ENCODE measurements at places on chromosomes 7 and 10. TPM values are rescaled to one million over a fixed set of nuclear protein-coding genes. Genes with fewer than 3 reads are reported as not detected.

CPXM2 gene
- 0.05 TPM for total RNA-seq

CACUL1 gene
- 13.5 TPM for total RNA-seq

ENKUR gene
- 0.14 TPM for total RNA-seq

WIPF3 gene
- 0.14 TPM for total RNA-seq

OR9A2 gene
- total RNA-seq, result not detected

ITIH5 gene
- 1.3 TPM for total RNA-seq

GRCh38 chr10:28595613-28596012 is 62.7 kb downstream of the WAC start:
- H3K27ac ChIP-seq, result no peak overlapping the region
- H3K4me3 ChIP-seq, result no peak overlapping the region
- DNase-seq, result no peak
- H3K4me1 ChIP-seq, result no peaks in the 10 kb centered on the region
- H3K36me3 ChIP-seq, result peaks cover 31% of the 10 kb centered on the region
- H3K27me3 ChIP-seq, result no peaks in the 10 kb centered on the region

DNA sequence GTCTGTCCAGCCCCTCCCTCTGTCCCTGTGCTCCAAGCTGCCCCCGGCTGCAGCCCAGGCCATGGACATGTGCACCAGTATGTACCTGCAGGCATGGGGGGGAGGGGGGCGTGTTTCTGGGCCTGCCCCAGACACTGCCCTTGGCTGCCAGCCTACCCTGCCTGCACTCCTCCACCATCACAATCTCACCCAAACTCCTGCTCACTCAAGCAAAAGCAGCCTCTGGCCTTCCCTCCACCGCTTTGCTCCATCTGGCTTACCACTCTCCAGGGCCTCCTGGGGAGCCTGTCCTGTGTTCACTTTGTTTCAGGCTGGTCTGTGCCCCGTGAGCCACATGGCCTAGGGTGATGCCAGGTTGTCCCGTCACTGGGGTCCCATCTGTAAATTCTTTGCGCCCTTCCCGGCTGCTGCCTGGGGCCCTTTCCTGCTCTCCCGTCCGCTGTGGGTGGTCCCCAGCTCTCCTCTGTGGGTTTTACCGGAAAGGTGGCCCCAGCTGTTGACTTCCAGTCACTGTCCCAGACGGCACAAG is 33.3 kb upstream of the PPIF start:
- no peak for DNase-seq
- no peak overlapping the region for H3K27ac ChIP-seq
- H3K4me3 ChIP-seq, result no peak overlapping the region
- no peaks in the 10 kb centered on the region for H3K4me1 ChIP-seq
- peaks cover 37% of the 10 kb centered on the region for H3K36me3 ChIP-seq
- H3K27me3 ChIP-seq, result no peaks in the 10 kb centered on the region

DNA sequence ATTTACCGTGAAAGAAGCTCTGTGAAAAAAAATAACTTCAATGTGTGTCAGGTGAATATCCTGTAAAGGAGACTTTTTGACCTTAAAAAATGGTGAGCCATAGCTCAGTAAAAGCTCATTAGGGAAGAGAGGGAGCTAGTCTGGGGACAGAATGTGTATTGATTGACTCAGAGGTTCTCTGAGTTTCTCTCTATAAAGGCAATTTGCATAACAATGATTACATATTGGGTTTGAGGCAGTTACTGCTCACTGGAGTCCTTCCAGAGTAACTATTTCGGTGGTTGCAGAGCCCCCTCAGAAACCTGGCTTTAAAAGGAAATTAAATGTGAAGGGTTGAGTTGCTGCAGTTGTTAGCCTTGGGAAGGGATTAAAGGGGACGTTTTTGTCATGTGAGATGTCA is 181.6 kb downstream of the GALNT17 start:
- no peak for DNase-seq
- H3K27ac ChIP-seq, result no peak overlapping the region
- peaks cover 3% of the 10 kb centered on the region for H3K27me3 ChIP-seq
- no peaks in the 10 kb centered on the region for H3K36me3 ChIP-seq
- no peak overlapping the region for H3K4me3 ChIP-seq

DNA sequence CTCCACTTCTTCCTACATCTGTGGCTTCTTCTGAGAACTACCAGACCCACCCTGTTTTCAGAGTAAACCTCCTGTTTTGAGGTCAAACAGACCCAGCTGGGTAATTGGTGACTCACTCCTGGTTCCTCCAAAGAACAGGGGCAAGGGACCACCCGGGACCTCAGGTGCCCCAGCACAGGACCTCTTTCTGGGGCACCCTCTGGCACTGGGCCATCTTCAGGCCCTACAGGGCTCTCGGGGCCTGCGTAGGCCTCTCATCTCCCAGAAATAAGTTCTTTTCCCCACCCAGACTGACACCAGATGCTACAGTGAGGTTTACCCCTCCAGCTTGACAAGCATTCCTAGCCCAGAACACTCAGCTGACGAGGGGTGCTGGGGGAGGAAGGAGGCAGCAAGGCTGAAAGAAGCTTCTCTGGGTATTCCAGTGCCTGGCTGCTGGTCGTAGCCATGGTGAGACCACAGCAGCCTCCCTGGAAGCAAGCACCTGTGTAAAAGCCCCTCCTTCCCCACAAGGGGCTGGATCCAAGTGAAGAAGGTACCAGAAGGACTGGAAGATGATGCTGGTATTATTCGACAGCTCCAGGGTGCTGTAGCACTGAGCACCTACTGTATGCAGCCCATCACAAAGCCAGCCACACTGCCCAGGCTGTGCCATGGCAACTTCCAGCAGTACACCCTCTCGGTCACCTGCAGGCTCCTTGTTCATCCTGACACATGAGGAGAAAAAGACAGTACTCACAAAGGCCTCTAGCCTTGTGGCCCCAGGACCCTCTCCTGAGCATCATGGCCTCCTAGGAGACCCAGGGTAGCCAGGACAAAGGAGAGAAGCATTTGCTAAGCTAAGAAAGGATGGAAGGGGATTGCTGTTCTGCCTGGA is 47.4 kb downstream of the ALOX5 start:
- H3K4me1 ChIP-seq, result no peaks in the 10 kb centered on the region
- peak overlapping the region; percentile 42 for H3K27ac ChIP-seq
- H3K36me3 ChIP-seq, result no peaks in the 10 kb centered on the region
- DNase-seq, result no peak
- no peak overlapping the region for H3K4me3 ChIP-seq
- H3K27me3 ChIP-seq, result no peaks in the 10 kb centered on the region

- H3K36me3 ChIP-seq, result no peaks in the 10 kb centered on the region
- DNase-seq, result no peak
- peaks cover 2% of the 10 kb centered on the region for H3K27me3 ChIP-seq
- no peaks in the 10 kb centered on the region for H3K4me1 ChIP-seq
- H3K4me3 ChIP-seq, result no peak overlapping the region
Measured at GRCh38 chr10:98516352-98516751, 69.6 kb upstream of the HPS1 start.

DNA sequence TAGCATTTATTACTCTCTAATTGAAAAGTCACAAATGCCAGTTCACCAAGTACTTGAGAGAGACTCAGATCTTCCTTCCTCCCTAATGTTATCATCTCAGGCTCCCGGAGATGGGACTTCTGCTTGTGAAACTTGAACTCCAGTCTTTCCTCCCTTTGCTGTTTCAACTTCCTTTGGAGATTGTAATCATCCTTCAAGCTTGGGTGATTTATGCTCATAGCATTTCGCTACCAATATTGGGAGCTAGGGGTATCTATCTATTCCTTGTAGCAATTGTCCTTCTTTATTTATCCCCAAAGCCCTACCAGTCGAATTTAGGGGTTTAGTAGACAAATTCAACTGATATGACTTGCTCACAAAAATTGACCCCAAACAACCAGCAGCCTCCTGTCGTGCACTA is 117.9 kb upstream of the STARD3NL start:
- no peak overlapping the region for H3K4me3 ChIP-seq
- no peaks in the 10 kb centered on the region for H3K27me3 ChIP-seq
- no peaks in the 10 kb centered on the region for H3K36me3 ChIP-seq
- DNase-seq, result no peak
- no peak overlapping the region for H3K27ac ChIP-seq
- H3K4me1 ChIP-seq, result no peaks in the 10 kb centered on the region

GRCh38 chr10:45561952-45562351 is 110.6 kb downstream of the ZFAND4 start:
- no peaks in the 10 kb centered on the region for H3K36me3 ChIP-seq
- no peak overlapping the region for H3K4me3 ChIP-seq
- no peaks in the 10 kb centered on the region for H3K27me3 ChIP-seq
- DNase-seq, result no peak

DNA sequence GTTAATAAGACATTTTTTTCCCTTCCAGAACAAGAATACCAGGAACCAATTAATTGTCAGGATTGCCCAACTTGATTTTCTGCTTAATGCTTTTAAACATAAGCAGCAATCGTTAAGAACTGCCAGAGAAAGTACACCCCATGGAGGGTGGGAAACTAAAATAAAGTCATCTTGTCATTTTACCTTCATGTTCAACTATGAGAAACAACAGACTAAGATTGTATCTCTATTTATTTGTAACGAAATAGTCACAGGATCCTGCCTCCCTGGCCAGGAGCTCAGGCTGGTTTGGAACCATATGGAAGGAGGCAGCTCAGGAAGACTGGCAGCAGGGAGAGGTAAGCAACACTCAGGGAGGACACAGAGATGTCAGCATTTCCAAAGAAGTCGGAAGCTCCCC is 129.6 kb downstream of the TNS3 start:
- no peaks in the 10 kb centered on the region for H3K27me3 ChIP-seq
- DNase-seq, result no peak
- peak overlapping the region; percentile 94 for H3K27ac ChIP-seq
- H3K4me3 ChIP-seq, result no peak overlapping the region
- peaks cover 2% of the 10 kb centered on the region for H3K36me3 ChIP-seq

DNA sequence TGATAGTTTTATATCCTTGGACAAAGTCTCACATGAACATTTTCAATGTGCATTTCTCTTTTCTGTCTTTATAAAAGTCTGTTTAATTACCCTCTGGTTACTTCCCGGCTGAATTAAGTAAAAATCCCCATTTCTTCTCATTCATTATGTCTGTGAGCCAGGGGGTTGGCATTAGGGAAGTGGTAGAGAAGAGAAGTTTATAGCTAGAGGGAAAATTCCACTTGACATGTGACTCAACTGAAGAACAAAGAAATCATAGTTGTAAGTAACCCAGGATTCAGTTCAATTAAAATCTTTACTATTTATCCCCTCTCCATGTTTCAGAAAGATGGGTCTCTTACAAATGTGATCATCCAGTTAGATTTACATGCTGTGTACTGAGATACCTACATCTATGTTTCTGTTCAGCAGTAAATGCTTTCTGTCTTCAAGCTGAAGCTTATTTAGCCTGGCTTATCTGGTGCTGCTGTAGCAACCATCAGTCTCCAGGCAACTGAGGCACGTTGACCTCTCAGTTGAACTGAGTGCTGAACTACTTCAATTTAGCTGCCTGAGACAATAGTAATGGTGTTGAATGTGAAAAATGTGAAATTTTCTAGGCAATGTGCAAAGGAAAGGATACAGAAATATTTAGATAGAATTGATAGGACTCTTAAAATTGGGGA is 181.6 kb downstream of the MLLT10 start:
- H3K36me3 ChIP-seq, result peaks cover 15% of the 10 kb centered on the region
- no peak for DNase-seq
- H3K4me1 ChIP-seq, result no peaks in the 10 kb centered on the region
- H3K4me3 ChIP-seq, result no peak overlapping the region
- no peak overlapping the region for H3K27ac ChIP-seq

DNA sequence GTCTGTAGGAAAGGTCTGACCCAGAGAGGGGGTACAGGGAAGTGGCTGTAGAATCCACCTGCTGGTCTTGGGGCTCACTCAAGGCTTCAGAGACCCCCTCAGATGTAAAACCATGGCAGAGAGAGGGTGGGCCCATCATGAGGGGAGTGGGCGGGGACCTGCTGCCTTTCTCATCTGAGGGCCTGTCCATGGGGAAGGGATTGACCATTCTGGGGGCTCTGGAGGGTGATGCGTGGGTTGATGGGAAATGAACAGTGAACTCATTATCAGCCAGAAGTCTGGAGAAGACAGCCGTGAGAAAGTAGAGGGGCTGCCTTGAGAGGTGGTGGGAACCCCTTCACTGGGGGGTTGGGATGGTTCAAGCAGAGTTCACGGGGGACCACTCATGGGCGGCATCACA is 66.8 kb downstream of the MINDY4 start:
- H3K27me3 ChIP-seq, result no peaks in the 10 kb centered on the region
- no peak for DNase-seq
- H3K4me3 ChIP-seq, result no peak overlapping the region
- no peaks in the 10 kb centered on the region for H3K4me1 ChIP-seq
- H3K36me3 ChIP-seq, result no peaks in the 10 kb centered on the region
- H3K27ac ChIP-seq, result no peak overlapping the region

- no peaks in the 10 kb centered on the region for H3K27me3 ChIP-seq
- no peak for DNase-seq
- H3K4me3 ChIP-seq, result no peak overlapping the region
- H3K4me1 ChIP-seq, result no peaks in the 10 kb centered on the region
Measured at GRCh38 chr10:46096909-46097575, 51.0 kb upstream of the MSMB start.

DNA sequence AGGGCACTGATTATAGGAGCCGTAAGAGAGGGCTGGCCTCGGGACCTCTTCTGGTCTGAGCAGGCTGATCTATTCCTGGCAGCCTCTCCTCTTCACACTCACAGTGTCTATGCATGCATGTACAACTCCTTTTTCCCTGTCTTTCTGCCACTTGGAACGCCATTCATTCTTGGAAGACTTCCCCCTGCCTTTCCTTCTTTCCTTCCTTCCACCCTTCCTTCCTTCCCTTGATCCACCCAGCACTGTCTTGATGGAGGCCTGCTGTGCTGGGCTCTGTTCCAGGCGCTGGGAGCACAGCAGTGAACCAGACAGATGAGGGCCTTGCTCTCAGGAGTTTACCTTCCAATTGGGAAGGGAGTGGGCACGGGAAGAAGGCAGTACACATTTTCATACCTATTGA is 114.8 kb downstream of the SH3PXD2A start:
- no peak overlapping the region for H3K27ac ChIP-seq
- DNase-seq, result no peak
- no peaks in the 10 kb centered on the region for H3K27me3 ChIP-seq
- H3K36me3 ChIP-seq, result no peaks in the 10 kb centered on the region

DNA sequence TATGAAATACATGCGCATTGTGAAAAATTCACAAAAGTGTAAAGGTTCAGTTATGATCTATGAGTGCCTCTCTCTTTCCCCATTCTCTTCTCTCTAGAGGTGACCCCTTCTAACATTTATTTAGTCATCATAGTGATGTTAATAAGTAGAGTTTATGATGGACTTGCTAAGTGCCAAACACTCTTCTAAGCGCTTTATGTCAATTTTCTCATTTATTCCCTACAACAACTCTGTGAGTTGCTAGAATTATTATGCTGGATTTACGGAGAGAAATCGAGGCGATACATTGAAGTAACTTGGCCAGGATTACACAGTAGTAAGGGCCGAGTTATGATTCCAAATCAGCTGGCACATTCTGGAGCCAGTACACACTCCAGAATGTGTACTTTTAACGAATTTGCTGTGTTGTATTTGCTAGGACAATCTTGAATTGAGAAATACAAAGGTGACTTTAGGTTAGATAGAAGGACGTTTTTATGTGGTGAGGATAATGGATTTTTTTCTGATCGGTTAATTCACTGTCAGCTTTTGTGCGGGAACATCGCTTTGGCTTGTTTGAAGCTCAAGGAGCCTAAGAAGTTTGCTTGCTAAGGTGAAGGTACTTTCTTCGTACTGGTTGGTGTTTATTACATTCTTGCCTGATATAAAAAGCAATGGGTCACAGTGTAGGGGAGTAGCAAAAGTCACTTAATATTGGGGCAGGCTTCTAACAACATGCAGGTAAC is 1.4 kb downstream of the ATRNL1 start:
- H3K36me3 ChIP-seq, result no peaks in the 10 kb centered on the region
- H3K27me3 ChIP-seq, result no peaks in the 10 kb centered on the region
- H3K27ac ChIP-seq, result peak overlapping the region; percentile 18

GRCh38 chr10:3420527-3421469 is 248.2 kb upstream of the PITRM1 start:
- no peak overlapping the region for H3K27ac ChIP-seq
- no peak overlapping the region for H3K4me3 ChIP-seq
- no peaks in the 10 kb centered on the region for H3K4me1 ChIP-seq
- no peaks in the 10 kb centered on the region for H3K36me3 ChIP-seq
- no peak for DNase-seq

Measured in liver (tissue), 10 donors.